ENCODE measurements at places on chromosomes 16 and 17.

GRCh38 chr17:60542071-60542470 lies 16.0 kb upstream of the APPBP2 start:
- no peak for DNase-seq

GRCh38 chr17:58007781-58008706 lies 998 bp upstream of the SRSF1 start:
- no peak for DNase-seq

GRCh38 chr17:14353861-14354474 lies 53.1 kb downstream of the HS3ST3B1 start:
- DNase-seq: no peak

GRCh38 chr16:47110939-47111338 lies 32.8 kb downstream of the NETO2 start:
- peak; percentile 26 for DNase-seq

GRCh38 chr16:75320435-75320834 lies 69.0 kb upstream of the BCAR1 start:
- no peak for DNase-seq
